ENCODE measurements at places on chromosomes 3 and 15. TPM values are rescaled to one million over a fixed set of nuclear protein-coding genes. Genes with fewer than 3 reads are reported as not detected.

GRCh38 chr15:52093539-52094510 lies 18.8 kb downstream of the BCL2L10 start:
- no peak for DNase-seq

- DNase-seq, result no peak
These were observed 72.1 kb upstream of the MAGI1 start for GRCh38 chr3:66110840-66111239.

GRCh38 chr3:76815561-76815960 lies 224.3 kb upstream of the ROBO2 start:
- DNase-seq, result no peak

- DNase-seq, result no peak
These were observed 80.2 kb downstream of the MTHFS start for GRCh38 chr15:79816571-79816970.

DNA sequence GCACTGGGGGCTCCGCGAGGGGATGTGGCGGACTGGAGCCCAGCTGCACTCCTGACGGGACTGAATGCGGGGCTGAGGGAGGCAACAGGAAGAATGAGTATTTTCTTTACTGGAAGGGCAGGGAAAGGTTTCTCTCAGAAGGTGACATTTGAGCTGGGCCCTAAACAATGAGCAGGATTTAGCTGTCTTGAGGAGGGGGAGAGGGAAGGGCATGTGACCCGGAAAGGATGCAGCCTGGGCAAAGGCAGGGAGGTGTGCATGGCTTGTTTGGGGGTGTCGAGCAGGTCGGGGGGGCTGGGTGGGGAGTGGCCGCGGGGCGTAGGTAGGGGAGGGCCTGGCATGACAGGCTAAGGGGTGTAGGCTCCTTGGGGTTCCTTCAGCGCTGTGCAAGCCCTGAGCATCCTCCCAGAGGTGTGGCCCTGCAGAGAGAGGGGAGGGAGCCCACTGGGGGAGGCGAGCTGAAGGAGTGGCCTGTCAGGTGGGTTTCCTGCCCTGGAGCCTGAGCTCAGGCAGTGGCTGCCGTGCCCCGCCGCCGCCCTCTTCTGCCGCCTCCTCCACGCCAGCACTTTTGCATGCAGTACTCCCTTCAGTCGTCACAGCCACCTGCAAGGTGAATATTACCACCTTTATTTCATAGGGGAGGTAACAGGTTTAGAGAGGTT lies 17.2 kb upstream of the ANKDD1A start:
- peak; percentile 86 for DNase-seq

DNA sequence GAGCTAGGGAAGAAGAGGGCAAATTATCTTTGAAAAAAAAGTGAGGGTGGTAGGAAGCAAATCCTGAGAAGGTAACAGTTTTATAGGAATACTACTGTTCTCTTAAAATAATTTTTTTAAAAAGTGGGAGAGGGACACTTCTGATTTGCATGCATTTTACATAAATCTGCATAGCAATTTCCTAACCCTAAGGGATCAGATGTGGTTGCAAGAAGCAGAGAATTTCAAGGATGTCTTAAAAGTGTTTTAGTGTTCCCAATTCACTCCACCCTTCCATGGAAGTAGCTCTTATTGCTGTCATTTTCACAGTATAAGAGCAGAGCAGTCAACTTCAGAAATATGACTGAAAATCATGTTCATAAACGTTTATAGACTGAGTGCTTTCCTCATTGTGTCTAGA lies 27.8 kb upstream of the RIOX2 start:
- no peak for DNase-seq

- DNase-seq, result no peak
These were observed 1.1 kb downstream of the RPS17 start for GRCh38 chr15:82538961-82539690.

GRCh38 chr3:119403201-119403600 lies 60.2 kb downstream of the TMEM39A start:
- no peak for DNase-seq

- DNase-seq, result no peak
These were observed 8.1 kb upstream of the GAP43 start for GRCh38 chr3:115615001-115615814.

DNA sequence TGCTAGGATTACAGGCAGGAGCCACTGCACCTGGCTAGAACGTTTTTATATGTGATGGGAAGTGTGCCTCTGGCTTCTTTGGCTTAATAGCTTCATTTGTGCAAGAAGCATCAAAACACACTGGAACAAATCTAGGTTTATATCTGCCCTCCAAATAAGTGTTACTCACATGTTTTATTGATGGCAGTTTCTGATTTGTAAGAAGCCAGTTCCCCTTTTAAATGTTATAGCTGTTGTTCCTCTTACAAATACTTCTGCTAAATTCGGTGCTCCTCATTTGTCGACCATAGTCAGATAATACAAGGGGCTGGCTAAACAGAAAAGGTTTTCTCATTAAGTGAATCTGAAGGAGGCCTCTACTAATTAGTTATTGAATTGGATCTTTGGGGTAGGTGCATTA lies 307.1 kb upstream of the SEMA6D start:
- DNase-seq, result no peak

DNA sequence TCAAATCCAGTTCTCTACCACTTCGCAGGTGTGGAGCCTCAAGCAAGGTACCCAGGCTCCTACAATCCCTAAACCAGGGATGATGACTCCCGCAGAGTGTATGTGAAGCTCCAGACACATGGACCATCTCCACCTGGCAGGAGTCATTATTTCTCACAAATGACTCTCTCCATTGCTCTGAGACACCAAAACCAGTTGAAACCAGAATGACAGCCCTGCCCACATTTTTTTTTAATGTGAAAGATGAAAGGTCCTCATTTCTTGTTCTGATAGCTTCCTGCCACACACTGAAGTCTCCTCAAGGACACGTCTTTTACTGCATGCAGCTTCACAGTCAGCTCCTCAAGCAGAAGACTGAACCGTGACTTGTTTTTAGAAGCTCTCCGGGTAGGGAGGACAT lies 61.4 kb upstream of the ZBTB38 start:
- no peak for DNase-seq

GRCh38 chr15:44788748-44789147 lies 52.4 kb downstream of the TRIM69 start:
- DNase-seq, result no peak

GRCh38 chr3:78978037-78978436 lies 789.8 kb downstream of the ROBO1 start:
- DNase-seq, result no peak

- no peak for DNase-seq
These were observed 100.8 kb downstream of the TPRG1 start for GRCh38 chr3:189272500-189273119.

GRCh38 chr15:58483376-58483775 lies 51.6 kb downstream of the LIPC start:
- no peak for DNase-seq

GRCh38 chr3:133979553-133979952 lies 50.2 kb downstream of the SLCO2A1 start:
- DNase-seq, result no peak

GRCh38 chr3:188673646-188674186 lies 498.1 kb upstream of the TPRG1 start:
- no peak for DNase-seq

GASK1A gene
- not detected for total RNA-seq

RAF1 gene
- 91.6 TPM for total RNA-seq

Measured in activated T-helper 1 cell treated with anti-CD3 and anti-CD28 coated beads, Interleukin-12 subunit alpha, Interleukin-12 subunit beta, Interleukin-2, Interleukin-4 antibody, amounts not matched to agents 30 ng/mL and 10 ng/mL and 1 ng/mL, durations not matched to agents 14 hours and 24 hours and 36 hours (primary cell).